Hematopoietic multipotent progenitor cell treated with erythropoietin and hydrocortisone succinate and interleukin-3 and kit ligand, for 4 days (in vitro differentiated cells): ENCODE measurements at places on chromosomes 16 and 17.
A peak's percentile ranks its signal among the peaks of the same experiment; 100 is the strongest.

DNA sequence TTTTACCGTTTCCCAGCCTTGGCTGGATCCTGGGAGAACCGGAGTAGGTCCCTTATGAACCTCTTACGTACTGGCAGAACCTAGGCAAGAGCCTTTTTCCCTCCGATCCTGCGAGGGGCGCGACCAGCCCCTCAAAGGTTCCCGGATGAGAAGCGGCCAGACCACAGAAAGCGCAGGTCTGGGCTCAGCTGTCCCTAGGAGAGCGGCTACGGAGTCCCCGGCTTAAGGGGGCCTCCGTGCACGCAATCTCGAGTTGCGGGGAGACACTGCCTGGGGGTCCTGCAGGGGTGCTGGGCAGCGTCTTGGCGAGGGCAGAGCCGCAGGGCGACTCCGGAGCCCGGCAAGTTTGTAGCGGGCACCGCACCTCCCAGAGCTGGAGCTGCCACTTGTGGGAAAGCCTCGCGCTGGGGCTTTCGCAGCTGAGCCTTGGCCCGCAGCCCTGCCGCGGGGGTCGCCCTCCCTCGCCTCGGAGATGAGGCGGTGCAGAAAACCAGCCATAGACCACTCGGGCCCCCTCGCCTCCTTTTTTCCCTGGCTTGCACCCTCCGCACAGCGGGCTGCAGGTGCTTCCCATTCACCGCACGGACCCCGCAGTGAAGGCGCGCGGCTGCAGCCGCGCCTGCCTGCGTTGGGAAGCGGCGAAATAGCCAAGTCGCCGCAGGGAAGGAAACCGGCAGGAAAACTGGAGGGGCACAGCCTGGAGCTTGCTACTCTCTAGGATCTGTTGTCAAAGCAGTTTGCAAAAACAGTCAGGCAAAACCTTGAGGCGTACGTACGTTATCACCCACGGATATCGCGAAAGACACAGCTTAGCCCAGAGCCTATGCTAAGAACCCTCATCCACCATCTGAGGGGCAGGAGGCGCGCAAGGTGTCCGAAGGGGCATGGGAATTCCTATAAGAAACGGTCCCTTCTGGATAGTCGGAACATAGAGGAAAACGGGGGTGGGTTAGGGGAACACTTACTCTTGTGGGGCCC is 834 bp downstream of the CDH8 start:
- DNase-seq = peak; percentile 3

GRCh38 chr17:58755577-58756245 is at the start of gene PPM1E:
TSS of gene PPM1E (plus strand) at chr17:58755854.
- peak; percentile 75 for DNase-seq

GRCh38 chr17:13129356-13129755 is 111.5 kb upstream of the ELAC2 start:
- DNase-seq = no peak

- peak; percentile 99 for DNase-seq
These were observed at the start of gene AP1G1 for GRCh38 chr16:71808593-71809459. TSS of gene AP1G1 (minus strand) at chr16:71808834. CDS start at chr16:71789479, 19,355 bp downstream.

DNA sequence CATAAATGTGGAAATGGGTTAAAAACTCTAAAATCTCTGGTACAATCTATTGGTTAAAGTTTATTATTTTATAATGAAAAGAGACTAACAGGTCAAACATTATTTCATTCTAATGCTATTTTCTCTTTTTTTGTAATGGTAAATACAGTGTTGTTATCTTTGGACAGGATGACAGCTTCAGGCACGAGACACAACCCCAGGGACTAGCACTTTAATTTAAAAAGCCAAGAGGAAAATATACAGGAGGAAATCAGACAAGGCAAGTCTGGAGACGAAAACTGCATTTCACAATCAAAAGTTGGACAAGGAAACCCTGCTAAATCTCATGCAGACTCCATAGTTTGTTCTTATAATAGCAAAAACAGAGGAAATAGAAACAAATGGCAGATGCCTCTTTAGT is 589.1 kb upstream of the CDH8 start:
- DNase-seq = no peak
